Upper lobe of right lung (tissue), 1 donor: ENCODE measurements at places on chromosomes 5 and 9. TPM values are rescaled to one million over a fixed set of nuclear protein-coding genes. Genes with fewer than 3 reads are reported as not detected.

GRCh38 chr9:79477955-79478771 lies 93.6 kb upstream of the TLE4 start:
- no peak for DNase-seq
- no peak overlapping the region for H3K27ac ChIP-seq
- H3K4me3 ChIP-seq, result no peak overlapping the region
- no peaks in the 10 kb centered on the region for H3K36me3 ChIP-seq
- H3K27me3 ChIP-seq, result no peaks in the 10 kb centered on the region

DNA sequence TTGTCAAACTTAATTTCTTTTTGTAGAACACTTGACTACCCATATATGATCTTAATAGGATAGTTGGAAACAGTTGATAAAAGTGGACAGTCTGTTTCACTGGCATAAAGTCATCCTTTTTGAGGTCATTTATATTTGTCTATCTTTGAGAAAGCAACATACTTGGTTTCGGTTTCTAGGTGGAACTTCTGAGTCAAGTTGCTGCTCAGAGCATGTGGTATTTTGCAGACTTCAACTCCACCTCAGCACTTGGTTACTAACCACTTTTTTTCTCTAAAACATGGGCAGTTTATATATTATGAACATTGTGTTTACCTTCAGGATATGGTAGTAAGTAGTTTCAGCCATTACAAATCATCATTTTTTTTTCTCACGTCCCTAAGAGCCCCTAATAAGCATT lies 1749.0 kb upstream of the C9orf72 start:
- H3K4me3 ChIP-seq, result no peak overlapping the region
- DNase-seq, result no peak
- H3K36me3 ChIP-seq, result no peaks in the 10 kb centered on the region

- no peaks in the 10 kb centered on the region for H3K27me3 ChIP-seq
- no peak overlapping the region for H3K4me3 ChIP-seq
- no peaks in the 10 kb centered on the region for H3K36me3 ChIP-seq
- no peak for DNase-seq
Observed at GRCh38 chr9:34526026-34526425, 3.2 kb upstream of the ENHO start.

DNA sequence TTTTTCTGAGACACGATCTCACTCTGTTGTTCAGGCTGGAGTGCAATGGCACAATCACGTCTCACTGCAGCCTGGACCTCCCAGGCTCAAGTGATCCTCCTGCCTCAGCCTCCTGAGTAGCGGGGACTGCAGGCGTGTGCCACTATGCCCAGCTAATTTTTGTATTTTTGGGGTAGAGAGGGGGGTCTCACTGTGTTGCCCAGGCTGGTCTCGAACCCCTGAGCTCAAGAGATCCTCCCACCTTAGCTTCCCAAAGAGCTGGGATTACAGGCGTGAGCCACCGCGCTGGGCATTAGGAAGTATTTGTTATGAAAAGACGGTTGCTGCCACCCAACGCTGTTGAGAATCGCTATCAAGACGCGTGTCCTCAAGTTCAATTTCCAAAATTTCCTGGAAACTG lies 180.9 kb upstream of the TBCA start:
- H3K27ac ChIP-seq, result no peak overlapping the region
- H3K36me3 ChIP-seq, result no peaks in the 10 kb centered on the region
- peaks cover 54% of the 10 kb centered on the region for H3K27me3 ChIP-seq

DNA sequence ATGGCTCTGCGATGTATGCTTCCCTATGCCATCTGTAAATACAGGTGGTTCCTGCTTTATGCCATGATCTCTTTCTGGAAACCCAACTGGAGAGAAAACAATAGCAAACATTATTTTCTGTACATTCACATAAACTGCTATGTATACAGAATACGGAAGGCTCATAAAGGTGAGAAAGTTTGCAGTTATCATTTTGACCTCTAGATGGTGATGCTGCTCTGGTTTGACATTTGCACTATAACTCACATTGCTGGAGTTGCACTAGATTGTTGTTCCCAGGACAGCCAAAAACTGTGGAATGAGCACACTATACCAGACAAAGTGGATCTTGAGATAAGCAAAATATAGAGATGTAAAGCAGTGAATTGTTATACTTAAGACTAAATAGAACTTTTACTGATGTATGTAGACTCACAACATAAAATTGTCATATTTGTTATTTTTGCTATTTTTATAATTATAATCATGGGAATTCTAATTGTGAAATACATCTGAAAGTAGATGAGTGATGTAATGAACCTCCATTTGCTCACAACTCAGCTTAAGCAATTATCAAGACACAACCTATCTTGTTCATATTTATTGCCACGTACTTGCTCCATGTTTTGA lies 246.5 kb downstream of the PTPRD start:
- H3K4me1 ChIP-seq, result no peaks in the 10 kb centered on the region
- no peak overlapping the region for H3K4me3 ChIP-seq
- no peak overlapping the region for H3K27ac ChIP-seq

DNA sequence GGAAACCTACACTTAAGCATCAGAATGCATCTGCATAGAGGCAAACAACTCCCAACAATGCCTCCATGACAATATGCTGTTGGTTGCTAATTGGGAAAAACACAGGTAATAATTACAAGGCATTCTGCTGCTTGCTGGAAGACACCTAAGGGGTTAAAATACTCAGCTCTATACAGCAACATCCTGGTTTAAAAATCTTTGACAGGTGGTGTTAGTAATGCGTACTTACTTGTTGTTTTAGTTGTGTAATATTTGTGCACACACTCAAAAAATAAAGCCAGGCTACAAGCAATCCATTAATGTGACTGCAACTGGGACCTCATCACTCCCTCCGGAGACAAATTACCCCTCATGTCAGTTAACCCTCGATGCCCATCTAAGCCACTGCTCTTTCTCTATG lies 126.3 kb upstream of the ELL2 start:
- H3K4me1 ChIP-seq, result no peaks in the 10 kb centered on the region
- H3K36me3 ChIP-seq, result no peaks in the 10 kb centered on the region
- DNase-seq, result no peak

DNA sequence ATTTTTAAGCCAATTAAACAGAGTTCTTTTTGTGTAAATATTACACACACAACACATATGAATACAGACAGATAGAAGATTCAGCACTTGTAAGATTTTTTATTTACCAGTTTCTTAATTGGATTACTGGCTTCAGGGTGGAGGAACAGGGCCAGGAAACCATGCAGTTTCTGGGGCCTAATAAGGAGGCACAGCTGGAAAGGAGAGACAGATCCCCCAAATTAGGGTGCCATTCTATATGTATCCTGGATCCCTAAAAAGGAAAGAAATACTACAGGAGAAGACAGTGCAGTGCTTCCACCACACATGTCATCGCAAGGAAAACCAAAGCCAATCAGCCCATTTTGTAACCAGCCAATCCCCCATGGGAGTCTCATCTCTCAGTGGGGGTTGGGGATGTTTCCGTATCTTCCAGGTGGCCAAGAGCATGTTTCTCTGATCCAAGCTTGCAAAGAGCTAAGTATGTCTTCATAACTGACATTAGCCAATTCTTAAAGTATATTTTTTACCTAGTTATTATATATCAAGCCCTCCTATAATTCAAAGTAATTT lies 15.8 kb upstream of the ABO start:
- no peak for DNase-seq
- H3K4me3 ChIP-seq, result no peak overlapping the region
- no peaks in the 10 kb centered on the region for H3K36me3 ChIP-seq
- H3K27me3 ChIP-seq, result no peaks in the 10 kb centered on the region
- H3K4me1 ChIP-seq, result no peaks in the 10 kb centered on the region

DNA sequence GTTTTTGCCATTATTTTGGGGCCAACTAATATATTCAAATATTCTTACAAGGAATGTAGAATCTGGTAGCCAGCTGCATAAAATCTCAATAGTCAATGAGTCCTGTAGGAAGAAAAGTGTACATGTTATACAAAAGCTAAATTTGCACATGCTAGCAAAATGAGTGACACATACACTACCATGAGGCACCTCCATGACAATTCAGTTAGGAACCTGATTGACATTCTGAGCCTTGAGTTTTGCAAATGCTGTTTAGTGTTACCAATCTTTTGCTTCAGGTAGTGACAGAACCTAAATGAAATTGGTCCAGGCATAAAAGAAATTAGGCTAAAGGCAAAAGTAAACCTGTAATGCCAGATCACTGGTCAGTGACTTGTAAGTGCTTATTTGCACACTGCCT lies 6.8 kb upstream of the DAPK1 start:
- H3K27ac ChIP-seq, result no peak overlapping the region
- DNase-seq, result no peak
- no peaks in the 10 kb centered on the region for H3K27me3 ChIP-seq

BTNL8 gene
- 4.5 TPM for total RNA-seq

IFNA16 gene
- not detected for total RNA-seq

CER1 gene
- not detected for total RNA-seq

LRRC19 gene
- 0.64 TPM for total RNA-seq

C9orf85 gene
- 10.0 TPM for total RNA-seq

GPR150 gene
- total RNA-seq, result 0.49 TPM

GPR21 gene
- total RNA-seq, result 3.3 TPM

ZNF454 gene
- 3.1 TPM for total RNA-seq

C5orf58 gene
- not detected for total RNA-seq
